ENCODE measurements at places on chromosomes 4 and X.

DNA sequence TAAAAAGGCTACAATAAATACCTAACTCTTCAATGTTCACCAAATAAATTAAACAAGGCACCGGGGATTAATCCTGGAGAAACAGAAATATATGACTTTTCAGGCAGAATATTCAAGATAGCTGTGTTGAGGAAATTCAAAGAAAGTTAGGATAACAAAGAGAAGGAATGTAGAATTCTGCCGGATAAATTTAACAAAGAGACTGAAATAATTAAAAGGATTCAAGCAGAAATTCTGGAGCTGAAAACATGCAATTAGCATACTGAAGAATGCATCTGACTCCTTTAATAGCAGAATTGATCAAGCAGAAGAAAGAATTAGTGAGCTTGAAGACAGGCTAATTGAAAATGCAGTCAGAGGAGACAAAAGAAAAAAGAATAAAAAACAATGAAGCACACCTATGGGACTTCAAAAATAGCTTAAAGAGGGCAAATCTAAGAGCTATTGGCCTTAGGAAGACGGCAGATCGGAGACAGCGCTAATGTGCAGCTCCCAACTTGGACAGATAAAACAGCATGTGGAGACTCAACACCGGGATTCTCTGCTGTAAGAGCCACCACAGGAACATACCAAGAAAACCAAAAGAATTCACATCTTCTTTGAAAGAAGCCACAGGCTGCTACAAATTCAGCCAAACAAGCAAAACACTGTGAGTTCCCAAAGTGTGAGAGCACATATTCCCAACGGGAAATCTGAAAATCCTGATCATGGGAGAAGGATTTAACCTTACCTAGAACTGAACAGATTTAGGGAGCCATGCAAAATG is 1290.9 kb downstream of the PCDH18 start:
- DNase-seq, result no peak

DNA sequence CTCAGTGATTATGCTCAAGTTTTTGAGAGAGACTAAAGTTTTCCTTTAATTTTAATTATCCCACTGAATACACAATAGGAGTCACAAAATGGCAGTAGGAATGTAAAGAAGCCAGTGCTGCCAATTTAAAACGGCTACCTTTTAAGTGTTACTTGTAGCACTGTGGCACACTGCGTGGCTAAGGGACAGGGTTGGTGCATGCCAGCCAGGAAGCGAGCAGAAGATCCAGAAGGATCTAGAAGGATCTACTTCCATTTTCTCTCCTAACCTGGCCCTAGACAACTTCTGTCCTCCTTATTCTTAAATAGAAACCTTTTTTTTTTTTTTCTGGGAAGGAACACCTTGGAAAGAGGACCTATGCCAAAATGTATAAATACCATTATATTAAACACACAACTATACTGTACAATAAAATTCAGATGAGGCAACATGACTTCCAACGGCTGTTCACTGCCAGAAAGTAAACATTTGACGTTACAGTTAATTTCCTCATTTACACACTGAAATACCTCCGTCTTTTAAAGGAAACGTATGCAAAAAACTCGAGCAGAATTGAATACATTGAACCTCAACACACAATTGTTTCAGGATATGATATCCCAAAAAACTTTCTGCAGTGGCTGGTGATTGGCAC is 2.7 kb downstream of the USP26 start:
- DNase-seq, result no peak

DNA sequence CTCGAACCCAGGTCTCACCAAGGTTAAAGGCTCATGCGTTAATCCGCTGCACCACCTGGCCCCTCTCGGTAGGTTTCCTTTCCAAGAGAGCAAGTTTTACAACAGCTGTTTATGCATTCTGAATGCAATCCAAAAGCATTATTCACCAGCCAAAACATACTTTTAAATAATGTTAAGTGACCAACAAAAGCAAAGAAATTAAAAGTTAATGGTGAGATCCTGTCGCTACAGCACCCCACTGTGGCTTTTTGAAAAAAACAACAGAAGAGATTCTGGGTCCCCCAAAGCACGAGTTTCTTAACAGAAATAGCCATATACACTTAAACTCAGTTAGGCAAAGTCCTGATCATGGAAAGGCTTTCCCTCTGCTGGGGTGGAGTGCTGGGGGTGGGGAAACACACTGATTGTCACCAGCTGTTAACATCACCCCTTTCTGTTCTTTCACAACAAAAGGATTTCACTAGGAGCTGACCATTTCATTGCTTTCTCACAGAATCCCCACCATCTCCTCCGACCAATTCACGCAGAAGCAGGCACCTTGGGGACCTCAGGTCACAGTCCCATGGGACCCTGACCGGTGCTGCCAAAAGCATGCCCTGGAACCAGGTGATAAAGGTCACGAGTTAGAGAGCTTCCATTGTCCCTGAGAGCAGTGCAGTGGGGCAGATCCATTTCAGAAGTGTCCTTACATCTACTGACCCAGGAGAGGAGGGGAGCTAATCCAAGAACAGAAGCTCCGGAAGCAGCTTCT is 51.2 kb downstream of the ZNF827 start:
- peak; percentile 22 for DNase-seq

DNA sequence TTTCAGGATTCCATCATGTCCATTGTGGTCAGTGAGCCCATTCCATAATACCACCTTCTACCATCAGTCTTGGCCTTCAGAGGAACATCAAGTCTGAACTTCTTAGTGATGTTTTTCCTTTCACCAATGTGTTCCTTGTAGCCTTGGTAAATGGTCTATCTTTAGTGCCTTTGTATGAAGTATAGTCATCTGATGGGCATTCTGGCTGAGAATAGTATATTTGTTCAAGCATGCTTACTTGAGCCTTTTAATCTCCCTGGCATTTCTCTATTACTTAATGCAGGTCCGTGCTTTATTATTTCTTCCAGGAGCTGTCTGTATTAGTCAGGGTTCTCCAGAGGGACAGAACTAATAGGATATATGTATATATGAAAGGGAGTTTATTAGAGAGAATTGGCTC is 99.7 kb downstream of the TLL1 start:
- DNase-seq, result peak; percentile 6

DNA sequence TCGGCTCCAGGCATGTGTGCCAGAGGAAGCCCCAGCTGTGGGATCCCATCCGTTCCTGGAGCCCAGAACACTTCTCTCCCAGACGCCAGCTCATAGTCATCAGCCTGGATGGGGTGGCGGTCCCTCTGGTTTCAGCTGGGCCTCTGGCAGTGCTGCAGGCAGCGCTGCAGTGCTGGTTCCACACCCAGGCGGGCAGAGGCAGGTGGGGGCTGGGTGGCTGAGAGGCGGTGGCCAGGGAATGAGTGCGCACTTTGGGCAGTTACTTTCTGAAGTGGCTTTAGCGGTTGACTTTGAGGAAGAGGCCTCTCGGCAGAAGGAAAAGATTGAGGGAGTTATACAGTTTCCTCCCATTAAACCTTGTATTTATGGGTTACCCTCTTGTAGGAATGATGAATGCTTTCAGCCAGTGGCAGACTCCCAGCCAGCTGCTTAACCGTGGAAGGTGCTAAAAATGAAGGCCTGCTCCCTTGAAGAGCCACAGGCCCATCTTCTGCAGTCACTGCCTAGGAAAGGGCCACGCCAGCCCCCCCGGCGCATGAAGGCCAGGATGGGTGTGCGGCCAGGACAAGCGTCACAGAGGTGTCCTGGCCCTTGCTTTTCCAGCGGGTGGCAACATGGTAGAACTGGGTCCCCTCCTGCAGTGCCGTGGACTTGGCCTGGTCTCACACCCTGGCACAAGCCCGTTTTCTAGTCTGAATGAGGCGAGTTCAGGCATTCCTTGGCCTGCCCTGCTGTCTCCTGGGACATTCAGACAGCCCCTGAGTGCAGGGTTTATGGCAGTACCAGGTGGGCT is 9.9 kb downstream of the TADA2B start:
- DNase-seq, result no peak
